NCI-H1436 treated with DMSO at 0.1 percent for 48 hours (cell line): ENCODE measurements at places on chromosomes 11 and 22.

DNA sequence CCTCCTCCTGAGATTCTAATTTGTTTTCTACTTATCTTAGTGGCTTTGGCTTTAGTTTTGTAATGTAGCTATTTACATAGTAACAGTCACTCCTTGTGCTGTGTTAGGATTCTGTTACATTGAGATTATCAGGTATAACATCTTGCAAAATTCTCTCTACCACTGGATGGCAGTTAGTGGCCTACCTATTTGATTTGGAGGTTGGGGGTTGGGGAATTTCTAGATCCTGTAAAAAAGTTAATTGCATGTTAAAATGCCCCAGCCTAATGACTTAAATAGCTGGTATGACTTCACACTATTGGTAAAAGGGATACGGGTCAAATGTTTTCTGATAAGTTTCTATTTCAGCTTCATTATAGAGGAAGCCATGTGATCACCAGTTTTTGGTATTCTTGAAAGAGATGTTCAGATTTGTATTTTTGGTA is 2.8 kb downstream of the GRK3 start:
- DNase-seq: no peak

DNA sequence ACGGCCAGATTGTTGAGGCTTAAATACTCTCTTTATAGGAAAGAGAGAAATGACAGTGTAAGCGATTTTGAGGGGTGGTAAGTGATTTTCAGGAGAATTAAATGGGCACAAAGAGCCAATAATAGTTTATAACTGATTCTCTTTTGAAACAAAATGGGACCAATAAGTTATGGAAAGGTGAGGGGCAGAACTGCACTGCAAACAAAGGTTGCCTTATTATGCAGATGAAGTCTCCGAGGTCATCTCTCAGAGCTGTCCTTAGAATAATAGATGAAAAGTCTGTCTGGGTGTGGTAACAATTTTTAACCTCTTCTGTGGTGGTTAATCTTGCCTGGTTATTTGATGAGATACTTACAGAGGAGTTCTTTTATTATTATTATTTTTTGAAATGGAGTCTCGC is 14.7 kb upstream of the CRTAM start:
- no peak for DNase-seq

- DNase-seq: no peak
These were observed 20.2 kb upstream of the TXNRD2 start for GRCh38 chr22:19961868-19962245.

- no peak for DNase-seq
These were observed 115.9 kb upstream of the GRK3 start for GRCh38 chr22:25448435-25449051.

- no peak for DNase-seq
These were observed 21.5 kb downstream of the NAV2 start for GRCh38 chr11:19734171-19734570.

- no peak for DNase-seq
These were observed 69.5 kb downstream of the ARHGAP8 start for GRCh38 chr22:44821741-44822475.

DNA sequence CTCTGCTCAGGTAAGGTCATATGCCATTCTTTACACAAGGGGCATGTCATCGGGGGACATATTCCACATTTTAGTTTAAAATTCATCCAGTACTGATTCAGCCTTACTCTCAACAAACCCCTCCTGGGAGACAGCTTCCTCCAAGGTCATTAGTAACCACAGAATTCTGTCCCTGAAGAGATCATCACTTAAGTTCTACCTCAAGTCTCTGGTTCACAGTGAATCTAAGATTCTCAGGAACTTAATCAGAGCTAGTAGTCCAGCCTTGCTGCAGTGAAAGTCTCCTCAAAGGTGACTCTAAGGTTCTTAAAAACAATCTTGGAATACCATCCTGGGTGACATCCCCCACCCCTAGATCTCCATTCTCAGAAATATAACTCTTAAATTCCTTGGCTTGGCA is 18.9 kb upstream of the GDPD4 start:
- no peak for DNase-seq

DNA sequence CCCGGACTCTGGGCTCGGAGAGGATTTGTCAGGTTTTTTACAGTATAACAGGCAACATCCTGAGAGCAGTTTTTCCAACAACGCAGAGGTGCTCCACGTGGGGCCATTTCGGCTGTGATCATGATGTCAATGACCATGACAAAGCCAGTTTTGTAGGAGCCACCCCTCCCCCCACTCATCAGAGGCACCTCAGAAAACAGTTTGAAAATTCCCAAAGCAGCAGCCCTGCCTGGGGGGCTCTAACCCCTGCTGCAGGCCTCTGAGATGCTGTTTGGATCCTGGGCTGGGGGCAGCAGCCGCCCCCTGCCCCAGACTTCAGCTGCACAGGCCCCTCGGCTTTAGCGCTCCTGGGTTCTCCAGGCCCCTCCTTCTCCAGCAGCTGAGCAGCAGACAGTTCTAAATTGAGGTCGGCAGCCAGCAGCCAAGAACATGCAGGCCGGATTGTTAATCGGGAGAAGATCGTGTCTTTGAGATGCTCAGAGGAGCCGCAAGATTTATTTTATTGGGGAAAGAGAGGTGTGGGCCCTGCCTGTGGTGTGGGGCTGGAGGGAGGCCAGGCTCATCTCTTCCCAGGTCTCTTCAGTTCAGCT is 19.4 kb downstream of the NFAM1 start:
- DNase-seq: no peak

DNA sequence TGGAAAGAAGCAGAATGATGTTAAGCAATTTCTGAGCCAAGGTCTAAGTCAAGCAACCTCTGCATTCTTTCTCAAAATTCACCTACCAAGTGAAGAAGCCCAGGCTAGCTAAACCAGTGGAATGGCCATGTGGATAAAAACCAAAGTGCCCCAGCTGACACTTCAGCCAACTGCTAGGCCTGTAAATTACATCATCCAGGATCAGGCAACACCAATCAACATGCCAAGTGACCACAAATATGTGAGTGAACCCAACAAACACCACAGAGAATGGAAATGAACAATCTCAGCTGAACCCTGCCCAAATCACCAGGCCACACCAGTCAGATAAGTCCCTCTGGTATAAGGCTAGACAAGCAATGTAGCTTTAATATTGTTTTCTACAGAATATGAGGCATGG is 25.1 kb upstream of the FJX1 start:
- no peak for DNase-seq

GRCh38 chr11:94866231-94866822 is 98.2 kb downstream of the AMOTL1 start:
- DNase-seq: no peak

GRCh38 chr11:57498540-57498939 is 17.0 kb downstream of the SLC43A1 start:
- no peak for DNase-seq

DNA sequence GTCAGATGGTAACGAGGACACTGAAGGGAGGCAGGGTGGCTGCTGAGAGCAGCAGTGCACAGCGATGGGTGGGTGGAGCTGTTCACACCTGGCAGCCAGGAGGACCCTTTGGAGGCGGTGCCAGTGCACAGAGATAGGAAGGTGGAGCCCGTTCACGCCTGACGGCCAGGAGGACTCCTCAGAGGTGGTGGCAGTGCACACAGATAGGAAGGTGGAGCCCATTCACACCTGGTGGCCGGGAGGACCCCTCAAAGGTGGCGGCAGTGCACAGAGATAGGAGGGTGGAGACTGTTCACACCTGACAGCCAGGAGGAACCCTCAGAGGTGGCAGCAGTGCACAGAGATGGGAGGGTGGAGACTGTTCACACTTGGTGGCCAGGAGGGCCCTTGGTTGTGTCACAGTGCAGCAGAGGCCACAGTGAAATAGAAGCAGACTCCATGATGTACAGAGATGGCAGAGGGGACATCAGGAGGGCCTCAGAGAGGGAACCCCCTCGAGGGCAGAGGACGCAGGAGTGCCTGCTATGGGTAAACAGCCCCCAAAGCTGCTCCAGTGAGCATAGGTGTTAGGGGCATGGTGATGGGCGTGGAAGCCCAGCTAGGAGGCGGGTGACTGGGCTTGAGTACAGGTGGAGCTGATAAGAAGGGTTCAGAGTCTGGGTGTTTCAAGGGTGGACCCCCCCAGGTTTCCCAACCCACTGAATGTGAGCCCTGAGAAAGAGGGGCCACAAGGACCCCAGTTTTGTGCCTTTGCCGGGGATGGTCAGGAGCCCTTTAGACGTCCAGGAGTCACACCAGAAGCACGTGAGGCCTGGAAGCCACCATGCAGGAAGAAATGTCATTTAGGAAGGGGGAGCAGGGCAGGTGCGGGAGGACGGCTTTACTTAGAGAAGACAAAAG is 566.7 kb downstream of the BRD1 start:
- DNase-seq: no peak

DNA sequence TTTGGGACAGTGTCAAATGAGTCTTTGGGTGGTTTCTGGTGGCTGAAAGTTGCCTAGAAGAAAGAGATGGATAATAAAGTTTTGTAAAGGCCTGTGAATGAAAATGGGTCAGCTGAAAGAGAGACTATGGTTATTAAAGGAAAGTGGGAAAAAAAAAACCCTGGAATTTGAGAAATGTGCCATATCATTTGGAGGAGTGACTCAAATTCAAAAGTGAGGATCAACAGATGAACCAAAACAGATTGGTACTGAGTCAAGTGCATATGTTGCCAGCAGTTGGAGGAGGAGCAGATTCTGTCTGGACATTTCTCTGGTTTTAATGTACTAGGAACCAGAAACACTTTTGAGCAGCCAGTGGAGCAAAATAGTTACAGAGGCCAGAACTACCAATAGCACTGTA is 339.8 kb downstream of the KCNA4 start:
- DNase-seq: no peak

GRCh38 chr22:17842386-17842785 is 68.1 kb upstream of the BID start:
- no peak for DNase-seq

GRCh38 chr11:83069441-83070043 is 2.2 kb downstream of the RAB30 start:
- no peak for DNase-seq

- DNase-seq: no peak
These were observed 48.6 kb downstream of the ZC3H12C start for GRCh38 chr11:110141812-110142211.

GRCh38 chr11:125168918-125169456 is 4.4 kb downstream of the PKNOX2 start:
- DNase-seq: no peak

DNA sequence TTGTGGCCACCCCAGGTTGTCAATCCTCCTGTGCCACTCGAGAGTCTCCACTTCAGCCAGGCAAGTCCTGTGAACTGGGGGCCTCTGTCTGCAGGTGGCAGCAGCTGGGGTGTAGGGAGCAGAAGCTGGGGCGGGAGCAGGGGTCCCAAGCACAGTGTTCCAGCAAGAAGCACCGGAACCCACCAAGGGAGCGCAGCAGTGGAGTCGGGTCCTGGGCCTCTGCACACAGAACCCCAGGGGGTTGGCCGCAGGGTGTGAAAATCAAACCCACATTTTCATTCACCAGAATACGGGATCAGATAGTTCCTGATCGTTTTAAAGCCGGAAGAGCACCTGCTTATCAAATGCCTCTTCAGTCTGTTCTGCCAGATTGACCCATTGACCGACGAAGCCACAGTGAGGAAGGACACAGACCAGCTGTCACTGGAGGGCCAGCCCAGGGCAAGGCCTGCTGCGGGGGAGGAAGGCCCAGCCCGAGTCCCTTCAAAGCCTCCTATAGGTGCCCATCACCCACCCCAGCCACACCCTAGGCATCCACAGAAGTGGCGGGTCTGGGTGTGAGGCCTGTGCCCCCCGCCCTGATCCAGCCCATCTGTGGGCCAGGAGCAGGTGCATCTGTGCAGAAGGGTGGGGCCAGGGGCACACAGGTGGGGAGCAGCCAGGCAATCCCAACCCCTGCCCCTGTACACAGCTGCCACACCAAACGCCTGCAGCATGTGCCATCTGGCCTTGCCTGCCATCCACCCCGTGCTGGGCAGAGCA is 34.1 kb downstream of the RSPH14 start:
- no peak for DNase-seq

DNA sequence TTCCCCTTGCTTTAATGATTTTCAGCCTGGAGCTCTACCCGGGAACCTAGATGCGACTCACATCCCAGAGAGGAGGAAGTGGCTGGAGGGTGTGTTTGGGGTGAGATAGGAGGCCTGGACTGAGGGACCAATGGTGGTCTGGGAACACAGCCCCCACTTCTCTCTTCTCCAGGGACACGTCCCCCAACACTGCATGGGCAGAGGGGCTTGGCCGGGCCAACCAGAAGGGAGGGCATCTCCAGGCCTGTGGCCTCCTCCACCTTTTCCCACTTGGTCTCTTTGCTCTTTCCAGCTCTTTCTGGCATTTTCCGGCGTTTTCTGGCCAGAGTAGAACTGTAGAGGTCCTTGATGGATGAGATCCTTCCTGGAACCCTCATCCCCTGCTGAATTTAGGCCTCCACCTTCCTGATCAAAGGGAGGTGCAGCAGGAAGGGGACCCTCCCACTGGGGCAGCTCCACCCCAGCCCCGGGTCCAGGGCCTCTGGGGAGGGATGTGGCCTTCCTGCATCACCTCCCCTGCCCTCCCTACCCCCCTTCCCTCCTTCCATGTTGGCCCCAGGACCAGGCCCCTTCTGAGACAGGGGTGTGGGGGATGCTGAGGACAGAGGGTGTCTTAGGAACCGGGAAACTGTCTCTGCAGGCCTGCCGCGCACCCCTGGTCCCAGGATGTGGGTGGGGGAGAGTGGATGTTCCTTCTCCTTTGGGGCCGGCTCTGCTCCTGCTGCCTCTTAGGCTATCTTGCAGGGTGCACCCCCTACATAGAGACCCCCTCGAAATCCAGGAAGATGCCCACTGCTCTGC is 24.4 kb downstream of the MRGPRG start:
- DNase-seq: no peak

DNA sequence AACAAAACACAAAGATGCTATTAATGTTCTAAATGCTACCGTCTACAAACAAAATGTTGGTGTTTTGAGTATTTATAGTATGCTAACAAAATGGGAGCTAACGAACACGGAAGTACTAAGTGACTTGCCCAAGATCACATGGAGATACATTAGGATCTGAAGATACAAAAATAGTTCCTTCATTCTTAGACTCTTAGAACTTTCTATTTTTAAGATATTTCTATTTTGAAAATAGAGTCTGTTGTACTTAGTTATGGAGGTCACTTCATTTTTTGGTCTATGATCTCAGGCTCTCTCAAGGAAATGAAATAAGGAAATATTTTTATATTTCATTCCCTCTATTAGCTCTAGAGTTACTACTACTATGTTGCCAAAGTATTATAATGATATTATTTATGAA is 64.2 kb downstream of the APOL5 start:
- DNase-seq: no peak
